ENCODE measurements at places on chromosomes 16 and 17.
A peak's percentile ranks its signal among the peaks of the same experiment; 100 is the strongest.

DNA sequence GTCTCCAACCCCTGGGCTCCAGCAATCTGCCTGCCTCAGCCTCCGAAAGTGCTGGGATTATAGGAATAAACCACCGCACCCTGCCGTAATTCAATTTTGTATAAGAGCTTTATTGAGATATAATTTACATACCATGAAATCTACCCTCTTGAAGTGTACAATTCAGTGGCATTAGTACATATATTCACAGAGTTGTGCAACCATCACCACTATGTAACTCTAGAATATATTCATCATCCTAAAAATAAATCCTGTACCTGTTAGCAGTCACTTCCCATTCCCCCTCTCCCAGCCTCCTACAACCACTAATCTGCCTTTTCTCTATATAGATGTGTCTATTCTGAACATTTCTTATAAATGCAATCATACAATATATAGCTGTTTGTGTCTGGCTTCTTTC is 26.1 kb downstream of the TOM1L2 start:
- DNase-seq: no peak

DNA sequence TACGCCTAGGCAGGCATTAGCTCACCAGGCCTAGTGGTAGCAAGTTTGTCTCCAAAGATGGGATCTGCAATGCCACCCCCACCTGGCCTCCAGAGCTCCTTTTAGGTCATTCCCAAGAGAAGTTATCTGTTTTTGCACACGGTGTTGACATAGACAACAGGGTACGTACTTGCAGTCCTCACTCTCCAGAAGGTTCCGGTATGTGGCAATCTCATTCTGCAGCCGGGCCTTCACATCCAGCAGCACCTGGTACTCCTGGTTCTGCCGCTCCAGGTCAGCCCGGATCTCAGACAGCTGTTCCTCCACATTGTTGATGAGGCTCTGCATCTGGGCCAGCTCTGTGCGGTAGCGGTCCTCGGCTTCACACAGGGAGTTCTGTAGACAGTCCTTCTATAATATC is 9.8 kb upstream of the KRT31 start:
- DNase-seq: no peak

DNA sequence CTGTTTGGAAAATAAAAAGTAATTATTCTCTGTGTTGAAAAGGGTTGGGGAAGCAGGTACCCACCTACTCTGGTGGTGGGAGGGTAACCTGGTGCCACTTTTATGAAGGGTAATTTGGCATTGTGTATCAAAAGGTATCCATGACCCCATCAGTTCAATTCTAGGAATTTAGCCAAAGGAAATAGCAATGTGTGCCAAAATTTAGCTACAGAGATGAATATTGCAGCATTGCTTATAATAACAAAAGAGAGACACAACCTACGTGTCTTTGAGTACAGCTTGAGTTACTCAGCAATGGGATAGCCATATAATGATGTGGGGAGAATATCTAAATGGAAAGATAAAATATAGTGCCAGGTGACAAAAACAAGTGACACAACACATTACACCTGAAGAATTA is 170.7 kb downstream of the NTN1 start:
- DNase-seq: no peak

DNA sequence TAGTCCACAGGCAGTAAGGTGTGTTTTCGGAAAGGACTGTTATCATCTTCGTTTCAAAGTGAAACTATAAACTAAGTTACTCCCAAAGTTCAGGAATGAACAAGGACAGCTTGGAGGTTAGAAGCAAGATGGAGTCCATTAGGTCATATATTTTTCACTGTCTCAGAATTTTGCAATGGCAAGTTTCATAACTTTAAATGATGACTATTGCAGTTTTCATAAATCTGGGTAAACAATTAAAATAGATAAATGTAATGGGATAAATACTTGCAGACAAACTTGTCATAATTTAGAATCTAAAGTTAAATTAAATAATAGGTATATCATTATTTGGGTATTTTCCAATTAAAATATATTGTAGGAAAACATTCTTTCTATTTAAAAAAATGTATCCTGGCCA is 14.7 kb upstream of the TRIM25 start:
- no peak for DNase-seq

GRCh38 chr17:60592750-60593149 is 7.2 kb upstream of the PPM1D start:
- no peak for DNase-seq

DNA sequence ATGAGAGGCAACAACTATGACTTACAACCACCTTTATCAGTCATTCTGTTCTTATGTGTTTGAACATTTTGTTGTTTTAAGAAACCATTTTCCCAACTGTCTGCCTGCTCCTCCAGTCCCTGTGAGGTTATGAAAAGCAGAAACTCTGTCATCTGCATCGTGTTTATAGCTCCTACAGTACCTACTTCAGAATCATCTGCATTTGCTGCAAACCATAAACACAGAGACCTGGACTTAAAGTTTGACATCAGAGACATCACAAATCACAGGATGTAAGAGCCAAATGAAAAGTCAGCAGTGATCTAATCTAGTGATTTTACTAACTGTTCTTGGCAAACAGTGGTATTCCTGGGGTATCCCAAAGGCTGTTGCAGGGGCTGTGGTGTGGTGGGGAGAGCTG is 55.2 kb downstream of the CDH11 start:
- no peak for DNase-seq

DNA sequence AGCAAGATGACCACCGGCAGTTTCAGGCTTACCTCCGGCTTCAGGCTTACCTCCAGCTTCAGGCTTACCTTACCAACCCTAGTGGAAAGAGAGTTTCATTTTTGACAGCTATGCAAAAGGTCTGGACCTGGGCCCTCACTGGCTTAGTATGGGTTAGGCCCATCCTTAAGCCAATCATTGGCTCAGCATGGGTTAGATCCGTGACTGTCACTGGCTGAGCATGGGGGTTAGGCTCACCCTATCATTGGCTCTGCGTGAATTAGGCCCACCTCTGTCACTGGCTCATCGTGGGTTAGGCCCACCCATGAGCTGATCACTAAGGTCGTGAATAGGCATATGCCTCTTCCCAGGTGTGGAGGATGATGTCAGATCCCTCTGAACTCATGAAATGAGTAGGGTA is 8.1 kb downstream of the NDE1 start:
- DNase-seq: no peak

DNA sequence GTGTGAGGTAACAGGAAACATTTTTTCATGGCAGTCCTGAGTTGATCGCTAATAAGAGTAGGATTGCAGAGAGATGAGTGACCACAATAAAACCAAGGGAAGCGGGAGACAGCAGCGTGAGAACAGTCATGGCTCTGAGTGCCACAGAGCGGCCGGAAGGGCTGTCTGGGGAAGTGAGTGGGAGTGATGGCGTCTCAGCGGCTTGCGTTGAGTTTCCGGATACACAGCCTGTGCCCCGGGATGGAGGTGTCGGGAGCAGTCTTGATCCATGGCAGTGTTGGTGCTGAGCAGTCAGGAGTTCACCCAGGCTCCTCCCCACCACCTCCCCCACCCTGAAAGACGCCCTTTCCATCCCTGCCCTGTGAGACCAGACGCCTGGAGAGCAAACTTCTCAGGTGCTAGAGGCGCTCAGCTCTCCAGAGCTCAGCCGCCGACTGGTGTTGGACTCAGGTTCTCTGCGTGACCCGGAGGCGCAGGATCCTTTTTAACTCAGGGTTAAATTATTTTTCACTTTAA is 59.8 kb downstream of the BANP start:
- DNase-seq: no peak

GRCh38 chr16:1159325-1159972 is 6.5 kb downstream of the CACNA1H start:
- no peak for DNase-seq

DNA sequence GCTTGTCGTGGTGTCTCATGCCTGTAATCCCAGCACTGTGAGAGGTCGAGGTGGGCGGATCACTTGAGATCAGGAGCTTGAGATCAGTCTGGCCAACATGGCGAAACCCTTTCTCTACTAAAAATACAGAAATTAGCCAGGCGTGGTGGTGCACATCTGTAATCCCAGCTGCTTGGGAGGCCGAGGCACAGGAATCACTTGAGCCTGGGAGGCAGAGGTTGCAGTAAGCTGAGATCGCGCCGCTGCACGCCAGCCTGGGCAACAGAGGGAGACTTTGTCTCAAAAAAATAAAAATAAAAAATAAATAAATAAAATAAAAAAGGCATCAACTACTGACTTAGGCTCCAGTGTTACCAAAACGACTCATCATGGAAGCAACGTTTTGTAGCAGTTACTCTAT is 115.5 kb downstream of the PLCG2 start:
- DNase-seq: no peak

- no peak for DNase-seq
Measured at GRCh38 chr17:62882284-62882683, 74.2 kb upstream of the MARCHF10 start.

DNA sequence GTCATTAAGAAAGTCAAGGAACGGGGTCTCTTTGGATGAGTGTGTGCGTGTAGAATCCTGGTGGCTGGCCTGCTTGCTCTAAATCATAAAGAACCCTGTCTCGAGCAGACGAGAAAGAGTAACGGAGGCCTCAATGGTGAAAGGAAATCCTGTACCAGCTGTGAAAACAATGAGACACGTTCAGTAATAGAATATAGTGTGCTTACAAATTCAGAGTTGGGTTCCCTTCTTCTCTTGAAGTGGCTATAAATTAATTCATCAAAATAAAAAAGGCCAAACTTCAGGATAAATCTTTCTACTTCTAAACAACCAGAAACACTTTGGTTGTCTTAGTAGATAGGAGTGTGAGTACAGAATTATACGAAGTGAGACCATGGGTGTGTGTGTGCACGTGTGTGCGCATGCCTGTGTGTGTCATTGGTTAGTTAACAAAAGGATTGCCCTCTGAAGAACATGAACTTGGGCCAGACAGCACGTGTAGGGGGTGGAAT is 48.5 kb downstream of the WWOX start:
- no peak for DNase-seq

GRCh38 chr17:7312432-7313087 is 2.6 kb downstream of the GPS2 start:
- DNase-seq: peak; percentile 28

- no peak for DNase-seq
Measured at GRCh38 chr16:12098429-12099310, 122.1 kb downstream of the SNX29 start.

DNA sequence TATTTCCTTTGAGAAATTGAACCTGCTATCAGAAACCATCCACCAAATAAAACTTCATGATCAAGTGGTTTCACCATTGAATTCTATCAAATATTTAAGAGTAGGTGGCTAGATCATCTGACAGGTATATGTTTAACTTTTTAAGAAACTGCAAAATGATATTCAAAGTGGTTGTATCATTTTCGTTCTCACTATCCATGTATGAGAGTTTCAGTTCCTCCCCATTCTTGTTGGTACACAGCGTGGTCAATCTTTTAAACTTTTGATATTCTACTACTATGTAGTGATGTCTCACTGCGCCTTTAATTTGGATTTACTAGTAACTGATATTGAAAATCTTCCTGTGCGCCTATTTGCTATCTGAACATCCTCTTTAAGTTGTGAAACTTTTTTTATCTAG is 163.7 kb downstream of the CYB561 start:
- no peak for DNase-seq

DNA sequence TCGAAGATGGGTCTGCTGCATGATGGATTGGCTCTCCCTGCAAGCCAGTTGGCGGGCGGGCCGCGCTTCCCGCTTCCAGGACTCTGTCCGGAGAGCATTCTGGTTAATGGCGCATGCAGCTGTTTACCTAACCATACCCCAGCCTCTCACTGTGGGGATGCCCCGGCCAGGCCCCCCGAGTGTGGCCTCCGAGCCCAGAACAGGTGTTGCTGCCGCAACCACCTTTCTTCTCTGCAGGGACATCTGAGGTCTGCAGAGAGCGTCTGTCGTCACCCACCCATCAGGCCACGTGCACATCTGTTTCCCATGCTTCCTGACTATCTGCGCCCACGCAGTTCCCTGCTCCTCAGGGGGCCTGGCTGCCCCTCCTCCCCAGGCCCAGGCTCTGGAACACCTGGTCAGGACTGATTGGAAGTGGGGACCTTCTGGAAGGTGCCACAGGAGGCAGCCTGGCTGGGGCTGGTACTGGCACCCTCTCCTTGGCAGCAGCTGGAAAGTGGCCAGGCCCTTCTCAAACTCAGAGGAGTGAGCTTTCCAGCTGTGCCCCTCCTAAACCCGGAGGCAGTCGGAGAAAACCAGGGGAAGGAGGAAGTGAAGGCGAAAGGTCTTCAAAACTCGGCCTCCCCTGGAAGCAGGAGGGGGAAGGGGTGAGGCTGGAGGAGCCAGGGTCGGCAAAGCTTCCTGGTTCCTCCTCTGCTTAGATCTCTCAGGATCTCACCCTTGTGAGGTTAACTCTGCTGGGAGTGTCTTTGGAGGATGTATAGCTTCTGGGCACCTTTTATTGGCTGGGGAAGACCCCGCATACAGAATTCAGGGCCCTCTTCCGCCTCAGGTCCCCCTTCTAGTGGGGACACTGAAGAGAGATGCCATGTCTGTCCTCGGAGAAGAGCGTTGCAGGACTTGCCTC is 64.5 kb upstream of the CIBAR2 start:
- DNase-seq: no peak

DNA sequence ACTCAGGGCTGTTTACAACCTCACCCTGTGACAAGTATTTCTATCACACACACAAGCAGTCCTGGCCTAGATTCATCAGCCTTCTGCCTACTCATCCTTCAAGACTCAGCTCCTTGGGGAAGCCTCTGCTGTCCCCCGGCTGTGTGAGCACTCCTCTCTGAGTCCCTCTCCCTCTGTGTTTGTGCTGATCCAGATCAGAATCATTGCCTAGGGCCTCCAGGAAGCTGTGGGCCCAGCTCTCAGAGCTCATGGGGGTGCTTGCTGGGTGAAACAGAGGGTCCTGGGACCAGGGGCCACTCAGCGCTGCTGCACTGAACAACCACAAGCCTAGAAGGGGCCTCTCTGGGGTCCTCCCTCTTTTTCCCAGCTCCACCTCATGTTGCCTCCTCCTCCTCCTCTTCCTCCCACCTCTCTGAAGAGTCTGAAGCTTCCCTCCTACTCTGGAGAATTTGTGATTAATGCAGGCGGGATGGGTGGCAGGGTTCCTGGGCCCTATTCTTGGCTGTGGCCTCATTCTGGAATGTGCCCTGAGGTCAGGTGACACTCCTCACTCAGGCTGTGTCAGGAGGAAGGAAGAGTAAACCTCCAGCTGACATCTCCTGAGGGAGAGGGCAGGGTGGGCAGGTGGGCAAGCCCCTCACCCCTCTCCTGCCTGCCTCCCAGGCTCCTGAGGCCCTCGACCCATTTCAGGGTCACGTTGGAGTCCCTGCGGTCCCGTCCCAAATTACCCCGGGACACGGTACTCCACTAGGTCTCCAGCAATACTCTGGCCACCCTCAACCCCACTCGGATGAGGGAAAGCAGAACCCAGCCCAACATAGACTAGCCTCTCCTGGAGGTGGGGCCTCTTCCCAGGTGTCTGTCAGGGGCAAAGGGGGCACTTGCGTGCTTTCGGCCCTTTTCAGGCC is 10.1 kb downstream of the WFIKKN2 start:
- no peak for DNase-seq

DNA sequence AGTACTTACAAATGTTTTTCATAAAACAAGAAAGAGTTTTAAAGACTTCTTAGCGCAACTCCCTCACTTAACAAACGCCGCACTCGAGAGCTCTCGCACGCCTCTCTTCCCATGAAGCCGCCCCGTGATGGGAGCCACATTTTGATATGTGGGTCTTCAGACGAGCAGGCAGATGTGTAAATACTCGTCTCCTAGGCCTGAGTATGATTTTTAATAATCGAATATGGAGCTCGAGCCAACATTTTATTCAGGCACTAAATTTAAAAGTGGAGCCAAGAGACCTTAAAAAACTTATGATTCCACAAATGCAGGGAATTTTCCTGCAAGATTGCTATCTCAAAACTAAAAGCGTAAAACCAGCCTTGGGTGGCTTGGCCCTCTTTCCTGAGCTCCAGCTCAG is 55.4 kb downstream of the IRX6 start:
- no peak for DNase-seq

All from pancreas (tissue), 10 donors.